ENCODE measurements at places on chromosomes 13 and 19.

- no peak for DNase-seq
Measured at GRCh38 chr19:19578252-19578651, 40.2 kb downstream of the CILP2 start.

DNA sequence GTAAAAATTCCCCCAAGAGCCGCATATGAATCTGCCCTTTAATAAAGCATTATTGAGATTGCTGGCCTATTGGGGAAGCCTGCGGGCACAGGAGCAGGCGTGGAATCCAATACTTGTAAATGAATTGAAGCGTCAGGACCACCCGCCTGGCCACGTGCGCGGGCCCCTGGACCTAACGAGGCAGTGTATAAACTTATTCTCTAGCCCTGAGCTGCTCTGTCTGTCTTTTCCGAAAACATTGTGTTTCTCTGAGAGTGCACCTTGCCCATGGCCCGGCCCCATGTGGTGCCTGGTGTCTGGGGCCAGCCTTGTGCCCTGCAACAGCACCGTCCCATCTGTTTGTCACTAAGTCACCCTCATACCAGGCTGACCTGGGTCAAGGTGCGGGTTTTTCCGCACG is 14.4 kb downstream of the UBXN6 start:
- DNase-seq, result no peak

GRCh38 chr13:78286748-78287147 is 316.6 kb downstream of the POU4F1 start:
- DNase-seq, result no peak

DNA sequence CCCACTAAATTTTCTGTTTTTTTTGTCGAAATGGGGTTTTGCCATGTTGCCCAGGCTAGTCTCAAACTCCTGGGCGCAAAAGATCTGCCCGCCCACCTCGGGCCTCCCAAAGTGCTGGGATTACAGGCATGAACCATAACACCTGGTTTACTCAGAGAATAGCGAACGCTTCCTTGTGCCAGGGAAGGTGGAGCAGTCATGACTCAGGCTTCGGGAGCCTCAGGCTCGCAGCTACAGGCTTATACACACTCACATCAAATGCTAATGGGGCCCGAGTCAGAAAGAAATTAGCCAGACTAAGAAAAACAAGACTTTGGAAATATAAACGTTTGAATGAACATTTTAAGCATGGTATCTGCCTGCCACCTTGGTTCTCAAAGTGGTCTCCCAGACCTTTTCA is 11.0 kb upstream of the TPT1 start:
- no peak for DNase-seq

GRCh38 chr19:21823224-21823623 is 12.8 kb downstream of the ZNF43 start:
- DNase-seq, result no peak

- DNase-seq, result no peak
Measured at GRCh38 chr13:67204764-67205163, 25.4 kb downstream of the PCDH9 start.

- DNase-seq, result no peak
Measured at GRCh38 chr13:53474878-53475277, 446.3 kb downstream of the OLFM4 start.

GRCh38 chr19:5718579-5719273 is 1.2 kb downstream of the LONP1 start:
- no peak for DNase-seq

GRCh38 chr19:51259348-51260245 is 8.7 kb downstream of the SIGLECL1 start:
- DNase-seq, result peak; percentile 23

- peak; percentile 43 for DNase-seq
Measured at GRCh38 chr19:12090807-12091206, 26.3 kb downstream of the ZNF844 start.

GRCh38 chr19:58544591-58545285 is 874 bp downstream of the TRIM28 start:
- no peak for DNase-seq

DNA sequence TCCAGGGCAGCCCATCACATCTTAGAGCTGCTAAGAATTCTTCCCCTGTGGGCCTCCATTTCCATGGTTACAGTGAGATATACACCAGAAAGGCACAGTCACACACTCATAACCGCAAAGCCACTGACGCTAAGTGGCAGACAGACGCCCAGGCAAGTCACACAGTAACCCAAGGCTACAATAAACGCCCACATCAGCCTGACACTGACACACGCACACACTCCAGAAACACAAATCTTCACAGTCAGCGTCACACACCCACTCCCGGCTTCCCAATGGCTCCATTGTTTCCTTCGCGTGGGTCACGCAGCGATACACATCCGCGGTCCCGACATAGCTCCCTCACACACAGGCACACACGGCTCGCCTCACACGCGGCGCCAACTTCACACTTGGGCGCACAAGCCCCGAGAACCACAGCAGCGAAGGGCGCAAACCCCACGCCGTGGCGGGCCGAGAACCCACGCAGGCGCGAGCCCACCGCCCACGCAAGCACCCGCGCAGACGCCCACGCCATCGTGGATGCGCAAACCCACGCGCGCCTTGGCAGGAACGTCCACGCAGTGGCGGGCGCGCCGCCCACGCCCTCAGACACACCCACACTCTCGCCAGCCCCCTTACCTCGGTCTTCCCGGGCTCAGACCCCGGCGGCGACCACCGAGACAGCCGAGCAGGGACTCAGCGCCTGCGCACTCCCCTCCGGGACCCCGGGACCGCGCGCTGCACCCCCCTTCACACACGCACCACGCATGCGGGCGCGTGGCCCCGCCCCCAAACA is at the start of gene ZNF667:
Gene ZNF667 (minus strand): TSS at position 695 of the 778 bp plus-strand sequence. CDS start 14,975 bp downstream, outside the sequence.
- peak; percentile 35 for DNase-seq

GRCh38 chr19:8731428-8732169 is 10.2 kb downstream of the OR2Z1 start:
- no peak for DNase-seq

GRCh38 chr19:38701455-38702063 is 42.7 kb downstream of the CAPN12 start:
- no peak for DNase-seq

DNA sequence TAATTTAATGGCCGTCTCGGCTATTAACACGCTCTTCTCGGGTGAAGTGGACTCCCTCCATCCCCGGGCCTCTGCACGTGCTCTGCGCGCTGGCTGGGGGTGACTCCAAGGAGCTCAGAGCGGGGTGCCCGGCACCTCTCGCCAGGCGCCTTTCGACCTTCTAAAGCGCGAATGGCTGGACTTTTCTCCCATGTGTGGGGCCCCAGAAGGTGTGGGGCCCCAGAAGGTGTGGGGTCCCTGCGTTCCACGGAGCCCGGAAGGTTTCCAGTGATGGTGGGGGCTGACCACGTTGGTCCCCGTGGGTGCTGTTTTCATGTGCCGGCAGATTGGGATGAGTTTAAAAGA is 3.3 kb upstream of the ALOX5AP start:
- no peak for DNase-seq

DNA sequence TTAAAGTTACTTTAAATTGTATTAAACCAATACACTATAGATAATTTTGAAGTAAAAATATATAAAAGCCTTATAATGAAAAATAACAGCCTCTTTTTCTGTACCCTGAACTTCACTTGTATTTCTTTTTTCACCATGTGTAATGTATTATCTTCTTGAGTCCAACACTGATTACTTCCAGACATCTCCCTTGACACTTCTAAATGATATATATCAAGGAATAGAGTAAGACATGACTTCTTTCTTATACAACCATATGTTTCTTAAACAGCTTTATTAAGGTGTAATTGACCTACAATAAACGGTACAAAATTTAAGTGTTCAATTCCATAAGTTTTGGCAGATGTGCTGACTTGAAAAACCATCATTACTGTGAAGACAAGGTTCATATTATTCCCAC is 531.9 kb downstream of the OLFM4 start:
- DNase-seq, result no peak

DNA sequence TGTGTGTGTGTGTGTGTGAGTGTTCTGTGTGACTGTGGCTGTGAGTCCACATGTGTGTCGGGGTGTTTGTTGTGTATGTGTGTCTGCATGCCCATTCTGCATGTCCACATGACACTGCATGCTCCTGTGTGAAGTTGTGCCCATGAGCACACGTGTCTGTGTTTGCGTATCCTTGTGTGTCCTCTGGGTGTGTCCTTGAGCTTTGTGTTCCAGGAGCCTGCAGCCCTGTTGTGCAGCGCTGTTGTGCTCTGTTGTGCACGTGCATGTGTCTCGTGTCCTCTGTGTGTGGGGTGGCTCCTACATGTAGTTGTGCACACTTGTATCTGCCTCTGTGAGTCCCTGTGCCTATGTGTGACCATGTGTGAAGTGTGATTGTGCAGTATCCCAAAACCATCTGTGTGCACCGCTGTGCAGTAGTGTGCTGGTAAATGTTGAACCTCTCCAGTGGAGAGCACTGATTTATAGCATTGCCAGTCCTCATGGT is 2.2 kb upstream of the ARHGEF18 start:
- no peak for DNase-seq

DNA sequence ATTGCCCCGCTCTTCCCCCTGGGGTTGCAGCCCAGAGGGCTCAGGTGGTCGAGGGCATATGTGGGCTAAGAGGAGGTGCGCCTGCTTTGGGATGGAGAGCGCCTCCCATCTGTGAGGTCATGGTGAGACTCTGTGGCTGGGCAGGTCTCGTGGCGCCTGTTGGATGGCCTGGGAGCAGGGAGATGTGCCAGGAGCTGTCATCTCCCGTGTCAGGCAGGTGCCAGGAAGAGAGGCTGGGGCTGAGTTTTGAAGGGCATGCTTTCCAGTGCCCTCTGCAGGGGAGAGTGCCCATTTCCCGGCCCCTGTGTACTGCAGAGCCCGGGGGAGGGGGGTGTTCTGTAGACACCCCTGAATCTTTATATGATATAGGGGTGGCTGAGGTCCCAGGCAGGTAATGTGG is 2.8 kb downstream of the WTIP start:
- no peak for DNase-seq

- no peak for DNase-seq
Measured at GRCh38 chr19:56111601-56112312, 9.3 kb downstream of the ZNF787 start.

- DNase-seq, result no peak
Measured at GRCh38 chr19:39692166-39692565, 12.1 kb upstream of the LGALS14 start.

DNA sequence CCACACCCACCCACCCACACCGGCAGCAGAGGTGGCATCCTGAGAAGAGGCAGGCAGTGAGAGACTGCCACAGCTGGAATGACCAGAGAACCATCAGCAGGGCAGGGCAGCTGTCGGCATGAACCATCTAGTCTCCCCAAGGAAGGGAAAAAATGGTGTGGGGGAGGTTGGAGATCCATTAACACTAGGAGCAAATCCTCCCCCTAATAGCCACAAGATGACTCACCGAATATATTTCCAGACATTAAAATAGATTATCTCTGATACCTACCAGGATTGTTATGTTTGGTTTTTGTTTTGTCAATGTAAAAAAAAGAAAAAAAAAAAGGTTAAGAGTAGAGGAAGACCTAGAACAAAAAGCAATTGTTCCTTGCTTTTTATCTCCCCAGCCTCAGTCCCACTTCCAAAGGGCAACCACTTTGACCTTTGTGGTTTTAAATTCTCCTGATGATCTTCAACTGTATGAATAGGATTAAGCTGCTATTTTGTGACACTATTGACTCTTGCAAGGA is 34.2 kb downstream of the THSD1 start:
- no peak for DNase-seq

GRCh38 chr13:73397496-73398305 is 338.9 kb downstream of the KLF5 start:
- no peak for DNase-seq

- no peak for DNase-seq
Measured at GRCh38 chr13:45333251-45333976, 7.6 kb downstream of the TPT1 start.

GRCh38 chr13:110705356-110705825 is 525 bp downstream of the CARS2 start:
- no peak for DNase-seq

DNA sequence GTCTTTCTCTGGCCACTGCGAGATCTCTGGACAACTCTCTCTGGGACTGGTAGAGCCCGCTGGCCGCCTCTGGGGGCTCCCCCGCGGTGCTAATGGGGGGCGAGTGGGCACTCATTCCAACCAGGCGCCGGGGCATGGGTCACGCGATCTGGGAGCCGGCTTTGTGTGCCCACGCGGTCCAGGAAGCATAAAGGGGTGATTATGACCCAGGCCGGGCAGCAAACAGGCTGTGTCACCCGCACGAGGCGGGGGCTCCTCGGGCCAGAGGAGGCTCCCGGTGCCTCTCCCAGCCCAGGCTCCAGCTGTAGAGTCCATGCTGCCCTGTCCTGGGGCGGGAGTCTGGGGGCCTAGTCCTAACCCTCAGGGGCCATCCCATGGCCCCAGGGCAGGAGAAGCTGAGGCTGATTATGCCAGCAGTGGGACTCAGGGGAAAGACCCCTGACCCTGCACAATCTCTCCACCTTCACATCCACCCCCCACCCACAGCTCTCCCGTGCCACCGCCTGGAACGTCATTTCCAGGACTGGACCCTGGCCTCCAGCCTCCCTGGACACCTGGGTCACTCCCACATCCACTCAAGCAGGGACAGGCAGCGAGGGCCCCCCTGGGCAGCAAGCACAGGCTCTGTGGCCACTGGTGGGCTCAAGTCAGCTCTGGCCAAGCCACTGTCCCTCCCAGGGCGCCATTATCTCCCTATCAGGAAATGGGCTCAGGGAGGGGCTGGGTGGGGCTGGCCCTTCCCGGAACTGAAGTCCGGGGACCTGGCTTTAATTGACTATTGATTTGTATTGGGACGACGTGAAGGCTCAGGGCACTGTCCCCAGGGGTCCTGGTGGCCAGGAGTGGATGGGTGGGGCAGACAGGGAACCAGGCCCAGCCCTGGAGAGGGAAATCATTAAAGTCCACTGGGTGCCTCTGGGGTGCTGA is 50.0 kb downstream of the PTPRS start:
- DNase-seq, result no peak

- DNase-seq, result no peak
Measured at GRCh38 chr19:8639821-8640401, 9.5 kb downstream of the NFILZ start.

DNA sequence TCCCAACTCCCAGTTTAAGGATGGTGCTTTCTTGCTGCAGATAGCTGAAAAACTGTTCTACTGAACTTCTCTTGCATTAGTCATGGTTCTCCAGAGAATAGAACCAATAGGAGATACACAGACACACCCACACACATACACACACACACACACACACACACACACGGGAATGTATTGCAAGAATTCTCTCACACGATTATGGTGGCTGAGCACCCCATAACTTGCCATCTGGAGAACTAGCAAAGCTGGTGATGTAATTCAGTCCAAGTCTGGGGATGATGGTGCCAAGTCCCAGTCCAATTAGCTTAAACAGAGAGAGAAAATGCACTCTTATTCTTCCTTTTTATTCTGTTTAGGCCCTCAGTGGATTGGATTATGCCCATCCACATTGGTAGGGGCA is 643.9 kb downstream of the DIAPH3 start:
- no peak for DNase-seq

Data from right renal cortex interstitium (tissue), 3 donors.